CD4-positive, alpha-beta T cell treated with Interleukin-21 for 1 hour (primary cell): ENCODE measurements at places on chromosomes 3 and 15.

- no peak for DNase-seq
Observed at GRCh38 chr15:41566121-41566885, 7.3 kb downstream of the TYRO3 start.

GRCh38 chr15:64667736-64668161, 107.6 kb downstream of the RBPMS2 start:
- no peak for DNase-seq

- no peak for DNase-seq
Observed at GRCh38 chr15:40445421-40445922, 4.7 kb downstream of the BAHD1 start.

DNA sequence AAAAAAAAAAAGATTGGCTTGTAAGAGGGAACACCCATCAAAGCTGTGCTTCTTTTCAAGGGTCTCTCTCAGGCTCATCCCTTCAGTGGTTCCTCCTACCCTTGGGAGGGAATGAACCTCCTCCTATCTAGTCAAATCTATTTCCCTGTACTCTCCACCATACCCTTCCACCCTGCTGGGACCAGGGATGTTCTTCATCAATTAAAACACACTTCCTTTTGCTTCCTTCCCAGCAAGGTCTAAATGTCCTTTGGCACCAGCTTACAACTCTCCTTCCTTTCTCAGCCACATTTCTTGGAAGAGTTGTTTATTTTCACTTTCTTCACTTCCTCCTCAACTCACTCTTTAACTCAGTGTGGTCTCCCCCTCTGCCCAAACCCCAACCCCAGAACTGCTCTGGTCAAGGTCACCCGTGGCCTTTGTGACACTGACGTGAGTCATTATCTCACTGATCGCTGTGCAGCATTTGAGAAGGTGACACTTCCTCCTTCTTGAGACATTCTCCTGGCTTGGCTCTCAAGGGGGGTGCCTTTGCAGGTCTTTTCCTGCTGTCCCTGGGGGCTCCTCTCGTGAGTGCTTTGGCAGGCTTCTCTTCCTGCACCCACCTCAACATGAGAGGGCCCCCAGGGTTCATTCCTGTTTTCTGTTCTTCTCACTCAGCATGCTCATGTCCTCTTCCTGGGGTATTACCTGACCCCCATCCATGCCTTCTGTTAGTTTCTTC, 210.5 kb upstream of the TLE3 start:
- DNase-seq, result peak; percentile 16
